HT1080 (cell line): ENCODE measurements at places on chromosomes 5 and 9. TPM values are rescaled to one million over a fixed set of nuclear protein-coding genes. Genes with fewer than 3 reads are reported as not detected.

ISL1 gene
- total RNA-seq, result 1.3 and 1.9 TPM in 2 replicates

SLC45A2 gene
- total RNA-seq, result not detected in 2 replicates

C5orf46 gene
- 0.84 and 3.3 TPM in 2 replicates for total RNA-seq

AGXT2 gene
- not detected in 2 replicates for total RNA-seq
